ENCODE measurements at places on chromosomes 7 and 10.

DNA sequence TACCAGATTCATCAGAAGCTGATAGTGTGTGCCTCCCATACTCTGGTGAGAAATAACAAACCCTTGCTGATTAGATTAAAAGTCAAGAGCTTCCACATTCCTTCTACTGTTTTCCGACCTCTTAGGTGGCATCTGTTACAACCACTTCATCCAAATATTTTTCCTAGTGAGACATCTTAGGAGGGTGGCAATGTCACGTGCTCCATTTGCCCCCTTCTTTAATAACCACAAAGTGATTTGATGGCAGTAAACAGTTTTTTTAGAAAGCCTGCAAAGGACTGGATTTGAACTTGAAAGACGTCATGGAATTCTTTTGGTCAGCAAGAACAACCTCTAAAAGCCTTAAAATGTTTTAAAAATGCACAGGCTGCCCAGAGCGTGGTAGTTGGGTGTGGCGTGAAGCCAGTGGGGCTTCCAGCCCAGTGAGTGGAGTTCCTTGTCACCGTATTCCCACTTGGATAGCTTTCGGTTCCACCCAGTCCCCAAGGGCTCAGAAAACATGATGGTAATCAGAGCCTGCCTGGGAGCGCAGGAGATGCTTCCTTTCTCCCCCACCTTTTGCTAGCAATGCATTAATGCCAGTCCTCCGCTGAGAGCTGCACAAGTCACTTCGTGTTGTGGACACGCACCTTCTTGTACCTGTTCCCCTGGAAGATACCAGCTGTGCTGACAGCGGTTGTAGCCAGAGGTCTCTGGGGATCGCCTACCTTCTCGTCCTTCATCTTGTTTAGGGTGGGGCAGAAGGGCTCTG is 256.4 kb downstream of the KIAA1217 start:
- DNase-seq = no peak

DNA sequence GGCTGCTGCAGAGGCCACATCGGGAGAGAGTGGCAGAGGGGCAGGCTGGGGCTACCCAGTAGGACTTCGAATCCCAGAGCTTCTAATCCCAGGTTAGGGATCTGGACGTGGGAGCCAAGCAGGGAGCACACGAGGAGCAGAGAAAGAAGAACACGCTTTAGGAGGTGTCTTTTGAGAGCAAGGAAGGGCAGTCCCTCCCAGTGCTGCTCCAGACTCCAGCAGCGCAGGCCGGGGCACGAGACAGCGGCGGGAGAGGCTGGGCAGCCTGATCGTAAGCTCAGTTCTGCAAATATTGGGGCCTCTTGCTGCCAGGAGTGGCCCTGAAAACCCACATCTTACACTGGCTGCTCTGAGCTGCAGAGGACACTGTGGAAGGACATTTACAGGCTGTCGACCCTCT is 75.9 kb downstream of the HIPK2 start:
- no peak for DNase-seq

GRCh38 chr7:5662828-5663227 is 118.6 kb downstream of the RNF216 start:
- no peak for DNase-seq

GRCh38 chr10:119997429-119997828 is 104.9 kb downstream of the SEC23IP start:
- no peak for DNase-seq

GRCh38 chr7:135447748-135448147 is 62.2 kb downstream of the CNOT4 start:
- no peak for DNase-seq

- no peak for DNase-seq
Observed at GRCh38 chr7:137606061-137606674, 240.6 kb downstream of the DGKI start.

- DNase-seq = no peak
Observed at GRCh38 chr10:97570789-97571471, 1.6 kb upstream of the ANKRD2 start.

- DNase-seq = no peak
Observed at GRCh38 chr7:83708531-83708930, 59.6 kb upstream of the SEMA3E start.
